ENCODE measurements at places on chromosomes 1 and 21.

DNA sequence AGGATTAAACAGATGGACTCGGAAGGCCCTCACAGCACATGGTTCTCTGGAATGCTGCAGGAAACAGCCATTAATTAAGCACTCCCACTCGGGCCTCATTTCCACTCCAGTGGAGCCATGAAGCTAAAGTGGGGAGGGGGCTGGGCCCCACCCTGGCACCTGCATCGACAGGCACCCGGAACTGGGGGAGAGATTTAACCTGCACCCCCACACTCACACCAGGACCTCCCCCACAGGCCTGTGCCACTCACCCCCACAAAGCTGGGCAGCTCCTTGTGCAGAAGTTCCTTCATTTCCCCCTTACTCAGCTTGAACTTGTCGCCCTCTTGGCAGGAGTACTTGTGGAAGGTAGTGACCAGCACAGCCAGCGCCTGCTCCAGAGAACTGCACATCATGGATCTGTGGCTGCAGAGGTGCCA lies 2.2 kb downstream of the S100A2 start:
- no peak for DNase-seq

DNA sequence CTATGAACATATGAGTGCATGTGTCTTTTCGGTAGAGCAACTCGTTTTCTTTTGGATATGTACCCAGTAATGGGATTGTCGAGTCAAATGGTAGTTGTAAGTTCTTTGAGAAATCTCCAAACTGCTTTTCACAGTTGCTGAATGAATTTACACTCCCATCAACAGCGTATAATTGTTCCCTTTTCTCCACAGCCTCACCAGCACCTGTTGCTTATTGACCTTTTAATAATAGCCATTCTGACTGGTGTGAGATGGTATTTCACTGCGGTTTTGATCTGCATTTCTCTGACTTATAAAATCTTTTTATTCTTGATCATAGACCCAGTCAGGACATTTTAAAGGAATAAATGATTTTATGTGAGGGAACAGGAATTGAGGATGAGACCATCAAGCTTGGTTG lies 165.0 kb upstream of the KCTD3 start:
- DNase-seq = no peak

DNA sequence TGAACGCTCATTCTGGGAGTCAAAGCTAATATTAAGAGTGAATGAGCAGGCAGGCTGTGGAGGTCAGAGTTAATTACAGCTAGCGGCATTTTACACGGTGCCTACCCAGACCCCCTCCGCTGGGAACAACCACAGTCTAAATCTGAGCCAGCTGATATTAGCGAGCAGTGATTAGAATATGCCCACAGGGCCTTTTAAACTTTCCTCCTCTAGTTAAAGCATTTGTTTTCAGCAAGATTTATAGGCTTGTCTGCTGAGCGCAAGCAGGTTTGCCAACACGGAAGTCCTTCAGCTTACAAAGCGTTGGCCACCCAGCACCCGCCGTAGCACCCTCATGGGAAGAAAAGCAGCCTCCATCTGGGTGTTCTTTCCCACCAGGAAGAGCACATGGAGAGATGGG lies 72.1 kb downstream of the LMX1A start:
- DNase-seq = no peak

- no peak for DNase-seq
These were observed 1.3 kb upstream of the TMEM54 start for GRCh38 chr1:32902535-32902920.

DNA sequence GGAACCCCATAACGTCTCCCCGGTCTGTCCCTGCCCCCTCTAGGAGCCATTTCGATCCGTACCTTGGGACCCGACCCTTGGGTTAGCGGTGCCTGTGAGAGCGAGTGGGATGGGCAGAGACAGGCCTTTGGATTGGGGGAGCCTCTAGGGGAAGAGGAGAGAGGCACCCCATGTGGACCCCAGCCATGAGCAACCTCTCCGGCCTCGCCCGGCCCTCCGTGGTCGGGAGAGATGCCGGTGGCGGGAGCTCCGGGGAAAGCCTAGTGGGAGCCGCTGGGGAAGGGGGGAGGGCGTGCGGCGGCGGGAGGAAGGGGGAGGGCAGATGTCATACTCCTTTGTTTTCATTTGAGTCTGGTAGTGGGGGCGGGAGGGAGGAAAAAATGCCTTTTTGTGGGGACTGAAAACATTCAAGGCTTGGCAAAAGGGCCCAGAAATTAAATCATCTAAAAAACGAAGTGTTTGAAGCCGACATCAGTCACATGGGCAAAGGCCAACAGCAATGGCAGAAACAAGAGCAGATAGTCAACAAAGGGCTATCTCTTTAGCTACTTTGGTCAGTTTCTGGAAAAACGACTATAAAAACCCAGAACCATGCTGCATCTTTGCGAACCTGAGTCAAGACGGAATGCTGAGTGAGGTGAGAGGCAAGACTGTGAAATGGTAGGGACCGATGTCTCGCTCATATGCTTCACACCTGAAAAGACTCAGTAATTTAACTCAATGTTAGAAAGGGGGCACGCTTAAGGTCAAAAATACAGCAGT lies 758 bp downstream of the PTBP2 start:
- DNase-seq = no peak

GRCh38 chr1:44208226-44208625 lies 5.0 kb upstream of the DMAP1 start:
- no peak for DNase-seq

DNA sequence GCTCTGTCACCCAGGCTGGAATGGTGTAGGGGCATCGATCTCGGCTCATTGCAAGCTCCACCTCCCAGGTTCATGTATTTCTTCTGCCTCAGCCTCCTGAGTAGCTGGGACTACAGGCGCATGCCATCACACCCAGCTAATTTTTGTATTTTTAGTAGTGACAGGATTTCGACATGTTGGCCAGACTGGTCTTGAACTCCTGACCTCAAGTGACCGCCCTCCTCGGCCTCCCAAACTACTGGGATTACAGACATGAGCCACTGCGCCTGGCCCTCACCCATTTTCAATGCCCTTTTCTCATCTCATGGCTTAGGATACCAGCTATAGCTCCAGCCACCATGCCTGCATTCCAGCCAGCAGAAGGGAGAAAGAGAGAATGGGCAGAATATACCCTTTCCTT lies 12.9 kb upstream of the SOX13 start:
- DNase-seq = no peak

All from activated CD4-positive, alpha-beta T cell treated with anti-CD3 and anti-CD28 coated beads, Interleukin-2, amount 10 ng/mL, durations not matched to agents 7 days and 5 days (primary cell).